ENCODE measurements at places on chromosomes 7 and 10.

DNA sequence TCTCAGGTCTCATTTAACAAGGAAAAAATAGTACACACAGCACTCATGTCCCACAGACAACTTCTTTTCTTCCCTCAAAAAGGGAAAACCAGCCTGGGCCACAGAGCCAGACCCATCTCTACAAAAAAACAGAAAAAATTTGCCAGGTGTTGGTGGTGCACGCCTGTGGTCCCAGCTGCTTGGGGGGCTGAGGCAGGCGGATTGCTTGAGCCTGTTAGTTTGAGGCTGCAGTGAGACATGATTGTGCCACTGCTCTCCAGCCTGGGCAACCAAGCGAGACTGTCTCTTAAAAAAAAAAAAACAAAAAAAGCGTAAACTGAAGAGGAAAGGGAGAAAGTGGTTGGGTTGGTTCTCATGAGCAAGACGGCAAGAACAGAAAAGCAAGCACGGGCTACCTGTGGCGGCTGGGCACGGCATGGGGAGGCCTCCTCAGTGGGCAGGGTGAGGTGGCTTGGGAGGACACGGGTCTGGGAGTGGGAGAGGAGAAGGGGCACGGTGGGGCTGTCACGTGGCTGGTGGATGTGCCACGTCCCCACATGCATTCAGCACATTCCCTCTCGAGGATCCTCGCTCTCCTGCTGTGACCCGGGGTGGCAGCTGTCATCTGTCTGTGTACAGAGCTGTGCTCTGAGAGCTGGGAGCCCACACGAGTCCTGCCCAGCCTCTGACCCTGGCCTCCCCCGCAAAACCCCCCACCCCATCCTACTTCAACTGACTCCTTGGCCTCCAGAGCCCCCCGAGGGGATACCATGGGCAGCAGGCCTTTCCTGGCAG lies 219.7 kb downstream of the MLLT10 start:
- no peak for DNase-seq

DNA sequence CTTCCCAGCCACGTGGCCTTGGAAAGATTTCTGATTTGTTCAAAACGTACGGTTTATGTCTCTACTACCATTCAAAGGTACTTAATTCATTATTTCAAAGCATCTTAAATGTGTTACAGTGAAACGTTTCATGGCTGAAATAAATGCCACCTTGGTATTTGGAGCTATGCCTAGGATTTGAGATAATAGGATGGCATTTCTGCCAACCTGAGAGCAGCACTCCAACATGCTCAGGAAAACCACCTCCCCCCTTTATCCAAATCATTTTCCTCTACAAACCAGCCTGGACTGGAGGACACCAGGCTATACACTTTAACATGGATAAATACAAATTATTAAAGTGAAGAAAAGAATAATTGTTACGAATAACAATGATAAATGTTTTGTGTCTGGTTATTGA lies 260.9 kb downstream of the ZMYND11 start:
- no peak for DNase-seq

DNA sequence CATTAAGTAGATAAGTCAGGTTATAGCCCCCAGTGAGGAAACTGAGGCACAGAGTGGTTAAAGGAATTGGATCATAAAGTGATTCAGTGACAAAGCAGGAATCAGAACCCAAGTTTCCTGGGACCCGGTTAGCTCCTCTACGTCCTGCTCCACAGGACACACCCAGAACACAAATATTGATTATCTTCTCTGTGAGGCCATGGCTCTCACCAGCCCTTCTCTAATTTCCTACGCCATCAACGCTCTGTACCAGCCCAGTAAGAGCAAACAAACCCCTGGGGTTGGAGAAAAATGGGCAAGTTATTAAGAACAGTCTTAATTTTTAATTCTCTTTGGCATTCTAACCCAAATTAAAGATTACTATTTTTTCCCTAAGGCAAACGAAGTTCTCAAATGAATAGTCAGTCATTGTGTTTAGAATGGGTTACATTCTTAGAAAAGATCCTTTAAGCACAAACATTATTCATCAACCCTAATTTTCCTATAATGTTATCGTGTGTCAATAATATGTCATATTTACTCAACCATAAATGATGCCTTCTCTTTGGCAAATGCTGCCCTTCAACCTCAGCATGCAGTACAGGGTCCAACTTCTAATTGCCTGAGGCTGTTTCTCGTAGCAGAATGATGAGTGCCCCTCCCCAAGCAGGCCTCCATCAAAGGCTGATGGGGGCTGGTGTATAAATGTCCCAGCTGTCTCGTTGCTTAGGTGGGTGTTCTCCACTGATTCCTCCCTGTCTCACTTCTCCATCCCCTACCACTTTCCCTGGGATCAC lies 25.4 kb upstream of the TM9SF3 start:
- DNase-seq: no peak

- DNase-seq: no peak
Observed at GRCh38 chr10:7593905-7594304, 72.9 kb downstream of the ITIH5 start.

DNA sequence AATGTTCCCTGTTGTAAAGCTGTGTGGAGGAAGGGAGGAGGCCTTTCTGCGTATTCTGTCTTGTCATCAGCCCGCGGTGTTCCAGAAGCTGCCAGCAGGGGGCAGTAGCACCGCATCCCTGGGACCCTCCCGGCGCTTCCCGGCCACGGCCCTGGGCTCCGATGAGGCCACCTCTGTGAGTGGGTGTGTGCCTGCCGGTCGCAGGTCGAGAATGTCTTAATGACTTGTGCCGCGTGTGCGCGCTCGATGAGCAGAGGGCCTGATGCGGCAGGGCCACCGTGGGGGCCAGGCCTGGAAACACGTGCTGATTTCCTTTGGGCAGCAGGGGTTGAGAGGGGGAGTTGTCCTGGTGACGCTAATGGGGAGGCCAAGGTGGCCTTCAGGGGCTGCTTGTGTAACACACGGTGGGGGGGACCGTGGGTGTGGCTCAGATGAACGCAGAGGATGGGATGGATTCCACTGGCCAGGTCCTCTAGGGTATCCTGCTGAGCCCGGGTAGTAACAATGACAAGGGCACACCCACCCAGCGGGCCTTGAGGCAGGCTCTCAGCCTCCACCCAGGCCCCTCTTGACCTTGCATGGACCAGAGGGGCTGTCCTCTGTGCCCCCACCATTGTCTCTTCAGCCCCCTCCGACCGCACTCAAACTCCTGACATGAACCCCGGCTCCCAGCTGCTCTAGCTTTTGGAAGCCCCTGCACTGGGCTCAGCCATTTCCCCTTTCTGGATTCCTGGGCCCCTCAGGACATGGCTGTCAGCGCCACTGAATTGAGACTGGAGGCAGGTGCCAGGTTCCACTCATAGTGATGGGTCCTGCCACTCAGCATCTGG lies 135.9 kb upstream of the PODXL start:
- no peak for DNase-seq

DNA sequence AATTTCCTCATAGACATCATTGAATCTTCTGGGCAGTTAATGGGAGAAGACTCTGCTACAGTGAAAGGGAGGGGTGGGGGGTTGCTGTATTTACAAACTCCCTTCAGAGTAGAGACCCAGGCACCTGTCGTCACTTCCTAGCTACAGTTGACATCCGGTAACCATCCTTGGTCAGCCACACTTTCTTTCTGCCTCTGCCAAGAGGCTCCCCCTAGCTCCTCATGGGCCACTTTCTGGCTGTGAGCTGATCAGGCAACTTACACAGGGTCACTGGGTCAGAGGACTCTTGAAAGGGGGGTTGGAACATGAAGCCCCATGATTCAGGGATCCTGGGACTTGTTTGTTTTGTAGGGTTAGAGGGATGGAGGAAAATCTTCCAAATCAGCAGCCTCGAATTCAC lies 1.2 kb downstream of the TECPR1 start:
- DNase-seq: no peak

DNA sequence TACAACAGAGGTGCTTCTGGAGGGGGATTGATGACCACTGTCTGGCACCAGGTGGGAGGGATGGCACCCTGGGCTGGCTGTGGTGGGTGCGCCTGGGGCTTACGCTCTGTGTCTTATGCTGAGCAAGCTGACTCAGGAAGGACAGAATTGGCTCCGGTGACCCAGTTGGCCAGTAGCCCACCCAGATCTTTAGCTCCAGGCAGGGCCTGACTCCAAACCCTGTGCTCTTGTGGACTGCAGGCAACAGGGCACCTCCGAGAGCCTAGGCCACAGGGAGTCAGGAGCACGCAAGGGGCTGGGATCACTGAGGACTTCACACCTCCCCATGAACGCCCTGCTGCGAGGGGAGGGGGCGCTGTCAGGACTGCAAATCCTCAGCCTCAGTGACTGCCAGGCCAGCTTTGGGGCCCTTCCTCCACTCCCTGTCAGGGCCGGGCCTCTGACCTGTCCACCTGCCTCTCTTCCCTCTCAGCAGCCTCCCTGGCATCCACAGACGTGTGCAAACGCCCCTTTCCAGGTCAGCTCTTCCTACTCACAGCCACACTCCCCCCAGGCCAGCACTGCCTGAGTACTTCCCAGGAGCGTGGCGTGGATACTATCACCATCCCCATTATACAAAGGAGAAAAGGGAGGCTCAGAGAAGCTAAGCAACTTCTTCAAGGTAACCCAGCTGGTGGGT lies 118.7 kb downstream of the SLIT1 start:
- DNase-seq: no peak

GRCh38 chr7:112162784-112163506 lies 43.3 kb downstream of the DOCK4 start:
- DNase-seq: no peak

DNA sequence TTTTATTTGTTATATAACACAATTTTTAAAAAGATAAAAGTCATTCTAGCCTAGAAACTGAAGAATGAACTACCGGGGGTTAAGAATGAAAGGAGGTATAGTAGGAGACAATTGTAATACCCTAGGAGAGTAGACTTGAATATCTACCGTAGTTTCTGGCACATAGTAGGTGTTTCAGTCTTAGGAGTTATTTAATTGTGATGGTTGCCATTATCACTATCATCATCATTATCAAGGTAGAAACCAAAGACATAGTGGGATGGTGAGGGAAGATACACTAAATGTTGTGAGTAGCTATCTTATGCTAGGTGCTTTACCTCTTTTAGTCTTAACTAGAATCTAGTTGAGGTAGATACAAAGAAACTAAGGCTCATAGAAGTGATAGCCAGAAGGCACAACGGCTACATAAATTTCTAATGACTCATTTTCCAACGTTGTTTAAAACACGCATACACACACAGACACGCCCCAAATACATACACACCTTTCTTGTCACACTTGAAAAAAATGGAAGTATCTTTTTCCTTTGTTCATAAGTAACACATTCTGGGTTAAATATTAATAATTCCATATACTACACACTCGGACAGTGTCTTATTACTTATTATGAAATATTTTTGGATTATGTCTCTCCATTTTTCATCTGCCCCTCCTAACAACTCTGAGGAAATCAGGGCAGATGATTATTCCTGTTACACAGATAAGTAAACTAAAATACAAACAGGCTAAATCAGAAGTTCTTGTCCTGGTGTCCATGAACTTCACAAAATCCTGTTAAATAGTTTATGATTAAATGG lies 2.0 kb upstream of the ANLN start:
- DNase-seq: no peak

DNA sequence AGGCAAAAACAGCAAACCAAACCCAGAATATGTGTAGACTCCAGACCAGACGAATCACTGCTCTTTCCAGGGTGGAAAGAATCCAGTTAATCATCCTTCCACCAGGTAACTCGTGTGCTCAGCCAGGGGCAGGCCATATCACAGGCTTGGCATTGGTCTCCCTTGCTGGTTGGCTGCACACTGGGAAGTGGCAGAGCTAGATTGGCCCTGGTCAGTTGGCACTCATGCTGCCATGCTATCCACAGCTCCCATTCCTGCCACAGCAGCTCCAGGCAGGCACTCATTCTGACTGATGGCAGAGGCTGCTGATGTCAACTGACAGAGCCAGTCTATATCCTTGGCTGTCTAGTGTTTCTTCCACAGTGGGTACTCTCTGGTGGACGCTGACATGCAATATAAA lies 9.7 kb upstream of the GDF10 start:
- DNase-seq: no peak

GRCh38 chr10:80136134-80136571 lies 3.6 kb downstream of the PLAC9 start:
- no peak for DNase-seq

DNA sequence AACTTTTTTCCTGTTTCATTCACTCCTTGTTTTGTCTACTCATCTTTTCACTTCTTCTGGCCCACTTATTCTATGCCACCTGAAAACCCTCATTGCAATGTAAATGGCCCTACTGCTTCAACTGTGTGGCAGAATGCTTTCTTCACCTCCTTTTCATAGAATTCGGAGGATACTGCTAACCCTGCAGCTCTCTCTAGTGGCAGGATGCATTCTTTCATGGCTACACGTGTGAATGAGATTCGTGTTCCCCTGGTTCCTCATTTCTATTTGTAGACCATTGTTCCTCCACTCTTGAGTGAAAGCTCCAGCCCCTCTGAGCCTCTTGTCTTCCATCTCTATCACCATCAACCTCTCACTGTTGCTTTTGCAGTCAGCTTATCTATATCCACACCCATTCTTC lies 20.9 kb upstream of the CYP26C1 start:
- DNase-seq: no peak

GRCh38 chr10:116240157-116240950 lies 32.7 kb downstream of the GFRA1 start:
- no peak for DNase-seq

DNA sequence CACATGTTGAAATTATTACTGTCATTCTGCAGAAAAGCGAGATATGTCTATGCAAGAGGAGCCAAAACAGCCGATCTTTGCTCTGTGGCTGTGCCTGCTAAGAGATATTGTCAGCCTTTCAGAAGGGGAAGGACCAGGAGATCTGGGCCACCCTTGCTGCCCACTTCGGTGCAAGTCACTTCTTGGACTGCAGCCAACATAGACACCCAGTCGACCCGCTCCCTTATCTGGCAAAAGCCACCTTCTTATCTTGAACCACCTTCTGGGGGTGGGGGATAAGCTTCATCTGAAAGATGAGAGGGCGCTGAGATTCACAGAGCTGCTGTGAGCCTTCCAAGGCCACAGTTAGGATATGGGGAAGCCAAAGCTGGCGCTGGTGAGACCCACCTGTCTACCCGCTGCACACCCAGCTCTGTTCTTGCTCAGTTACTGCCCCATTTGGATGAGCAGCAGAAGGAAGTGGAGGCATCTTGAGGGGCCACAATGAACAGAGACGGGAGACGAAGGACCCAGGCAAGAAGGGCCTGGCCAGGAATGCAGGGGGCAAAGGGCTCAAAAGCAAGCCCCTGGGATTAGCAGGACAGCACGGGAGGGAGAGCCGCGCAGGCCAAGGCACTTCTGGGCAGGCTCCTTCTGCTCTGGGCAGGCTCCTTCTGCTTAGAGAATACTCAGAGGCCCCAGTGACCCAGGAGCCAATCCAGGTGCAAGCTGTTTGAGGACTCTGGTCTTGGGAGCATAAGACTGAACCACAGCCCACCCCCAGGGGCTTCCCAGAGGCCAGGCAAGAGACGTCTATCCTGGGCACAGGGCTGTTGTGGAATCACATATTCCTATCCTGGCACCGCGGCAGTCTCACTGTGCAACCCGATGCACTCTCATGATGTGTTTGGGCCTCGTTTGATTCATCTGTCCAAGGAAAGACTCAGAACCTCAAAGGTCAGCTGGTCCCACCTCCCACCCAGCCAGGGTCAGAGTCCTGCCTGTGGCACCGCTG lies 38.4 kb upstream of the NPFFR1 start:
- no peak for DNase-seq

GRCh38 chr10:63457594-63457993 lies 8.2 kb downstream of the JMJD1C start:
- DNase-seq: no peak

GRCh38 chr7:30813466-30813865 lies 42.2 kb downstream of the MINDY4 start:
- no peak for DNase-seq

GRCh38 chr7:138768241-138768640 lies 29.6 kb upstream of the TMEM213 start:
- DNase-seq: no peak

All from natural killer cell treated with Interleukin-12 subunit alpha and Interleukin-12 subunit beta and Interleukin-15 and Interleukin-18, amount 100 ng/mL, for 72 hours (primary cell).